ENCODE measurements at places on chromosomes 11 and 22. TPM values are rescaled to one million over a fixed set of nuclear protein-coding genes. Genes with fewer than 3 reads are reported as not detected.

PRODH gene
- 3.2 TPM for total RNA-seq

DNA sequence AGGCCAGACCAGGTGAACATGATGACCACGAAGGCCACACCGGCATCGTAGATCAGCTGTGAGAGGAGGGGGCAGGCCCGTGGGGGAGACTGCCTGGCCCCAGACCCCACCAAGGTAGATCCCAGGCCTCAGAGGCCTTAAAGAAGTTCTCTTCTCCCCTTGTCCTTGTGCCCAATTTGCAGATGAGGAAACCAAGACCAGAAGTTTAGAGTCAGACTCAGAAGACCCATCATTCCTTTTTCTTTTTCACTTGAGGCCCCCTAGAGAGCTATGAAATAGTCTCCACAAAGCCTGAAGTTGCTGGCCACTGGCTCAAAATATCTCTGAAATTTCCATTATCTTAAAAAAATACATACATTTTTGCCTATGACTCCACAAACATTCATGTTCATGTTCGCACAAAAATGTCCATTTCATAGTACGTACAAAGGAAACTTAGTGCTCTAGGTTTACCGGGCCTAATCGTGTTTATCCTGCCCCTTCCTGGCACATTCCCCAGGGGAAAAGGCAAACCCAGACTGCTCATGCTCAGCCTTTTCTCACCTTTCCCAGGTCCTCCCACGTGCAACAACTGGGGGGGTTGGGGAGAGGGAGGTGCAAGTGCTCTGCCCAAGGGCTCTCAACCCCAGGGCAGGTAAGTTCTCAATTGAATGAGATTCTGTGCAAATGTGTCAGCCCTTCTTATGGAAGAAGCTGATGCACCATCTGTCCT, 19.2 kb downstream of the SLC43A1 start:
- no peak overlapping the region for H3K27ac ChIP-seq
- H3K27me3 ChIP-seq, result no peaks in the 10 kb centered on the region

OR5P2 gene
- total RNA-seq, result not detected

SMIM35 gene
- total RNA-seq, result not detected

- H3K27me3 ChIP-seq, result no peaks in the 10 kb centered on the region
- H3K4me1 ChIP-seq, result peaks cover 33% of the 10 kb centered on the region
- H3K36me3 ChIP-seq, result no peaks in the 10 kb centered on the region
- H3K4me3 ChIP-seq, result no peak overlapping the region
These were observed 7.3 kb upstream of the C11orf86 start for GRCh38 chr11:66967670-66968425.

DNA sequence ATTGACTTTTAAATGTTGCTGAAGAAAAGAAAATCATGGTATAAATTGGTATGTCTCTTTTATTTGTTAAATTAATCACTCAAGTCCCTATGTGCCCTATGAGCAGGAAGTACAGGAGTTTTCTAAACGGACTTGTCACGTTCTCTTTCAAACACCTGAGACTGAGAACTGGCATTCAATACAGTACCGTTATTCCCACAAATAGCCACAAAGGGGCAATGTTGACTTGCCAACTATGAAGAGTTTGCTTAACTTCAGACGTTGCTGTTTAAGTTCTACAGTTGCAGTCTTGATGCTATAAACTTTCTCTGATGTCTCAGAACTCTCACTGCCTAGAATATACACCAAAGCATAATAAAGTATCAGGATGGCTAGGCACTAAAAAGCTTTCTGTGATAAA, 7.6 kb downstream of the OR56A1 start:
- no peak overlapping the region for H3K27ac ChIP-seq
- H3K4me1 ChIP-seq, result no peaks in the 10 kb centered on the region
- DNase-seq, result peak; percentile 33
- H3K36me3 ChIP-seq, result no peaks in the 10 kb centered on the region
- peaks cover 62% of the 10 kb centered on the region for H3K27me3 ChIP-seq

DNA sequence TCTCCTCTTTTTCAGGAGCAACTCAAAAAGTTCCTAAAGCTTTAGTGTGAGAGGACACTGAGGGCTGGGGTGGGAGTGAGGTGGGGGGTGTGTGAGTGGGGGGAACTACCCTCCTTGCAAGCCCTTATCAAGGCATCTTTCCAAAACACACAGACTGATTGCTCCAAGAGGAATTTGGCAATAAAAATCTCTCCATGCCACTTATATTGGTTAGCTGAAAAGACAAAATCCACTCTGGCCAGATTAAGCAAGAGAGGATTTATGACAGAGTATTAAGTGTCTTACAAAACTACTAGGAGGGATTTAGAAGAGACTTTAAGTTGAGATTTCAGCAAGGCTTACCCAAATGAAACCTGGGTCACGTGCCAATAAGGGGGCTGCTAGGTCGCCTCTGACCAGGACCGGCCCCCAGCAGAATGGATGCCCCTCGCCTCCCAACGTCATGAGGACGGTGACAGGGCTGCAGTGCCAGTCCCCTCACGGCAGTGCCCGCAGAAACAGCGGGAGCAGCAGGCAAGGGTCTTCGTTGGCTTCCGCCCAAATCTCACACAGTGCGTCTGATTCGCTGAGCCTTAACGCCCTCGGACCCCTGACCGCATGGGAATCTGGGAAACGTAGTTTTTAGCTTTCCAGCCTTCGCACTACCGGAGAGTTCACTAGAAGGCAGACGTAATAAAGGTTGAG, 22.1 kb upstream of the CTR9 start:
- H3K27ac ChIP-seq, result no peak overlapping the region
- no peak overlapping the region for H3K4me3 ChIP-seq
- peaks cover 55% of the 10 kb centered on the region for H3K4me1 ChIP-seq
- DNase-seq, result no peak

RASL10A gene
- 0.96 TPM for total RNA-seq

PKDREJ gene
- total RNA-seq, result not detected

- no peaks in the 10 kb centered on the region for H3K36me3 ChIP-seq
- no peak for DNase-seq
- H3K4me3 ChIP-seq, result no peak overlapping the region
- H3K4me1 ChIP-seq, result no peaks in the 10 kb centered on the region
- H3K27ac ChIP-seq, result no peak overlapping the region
These were observed 25.1 kb downstream of the ARL14EP start for GRCh38 chr11:30348035-30348434.

TRPM5 gene
- total RNA-seq, result 0.07 TPM

PRG3 gene
- not detected for total RNA-seq

DNA sequence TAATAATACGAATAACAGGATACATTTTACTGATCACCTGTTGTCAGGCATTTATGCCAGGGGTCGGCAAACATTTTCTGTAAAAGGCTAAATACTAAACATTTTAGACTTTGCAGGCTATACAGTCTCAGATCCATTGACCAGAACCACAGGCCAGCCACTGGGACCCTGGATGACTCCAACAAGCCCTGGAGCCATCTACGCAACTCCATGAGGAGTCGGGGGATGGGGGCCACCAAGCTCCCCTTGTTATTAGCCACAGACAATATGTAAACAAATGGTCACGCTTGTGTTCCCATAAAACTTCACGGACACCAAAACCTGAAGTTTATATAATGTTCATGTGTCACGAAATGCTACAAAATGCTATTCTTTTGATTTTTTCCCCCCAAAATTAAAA, 54.4 kb upstream of the EMID1 start:
- no peak for DNase-seq
- H3K27ac ChIP-seq, result no peak overlapping the region
- peaks cover 8% of the 10 kb centered on the region for H3K4me1 ChIP-seq
- H3K4me3 ChIP-seq, result no peak overlapping the region
- no peaks in the 10 kb centered on the region for H3K27me3 ChIP-seq
